ENCODE measurements at places on chromosomes 11 and 22.

- no peak for DNase-seq
Observed at GRCh38 chr11:72719551-72719950, 32.7 kb downstream of the ARAP1 start.

- no peak for DNase-seq
Observed at GRCh38 chr11:85652786-85653447, 5.2 kb downstream of the TMEM126A start.

- no peak for DNase-seq
Observed at GRCh38 chr22:50307890-50308596, 597 bp upstream of the PLXNB2 start.

DNA sequence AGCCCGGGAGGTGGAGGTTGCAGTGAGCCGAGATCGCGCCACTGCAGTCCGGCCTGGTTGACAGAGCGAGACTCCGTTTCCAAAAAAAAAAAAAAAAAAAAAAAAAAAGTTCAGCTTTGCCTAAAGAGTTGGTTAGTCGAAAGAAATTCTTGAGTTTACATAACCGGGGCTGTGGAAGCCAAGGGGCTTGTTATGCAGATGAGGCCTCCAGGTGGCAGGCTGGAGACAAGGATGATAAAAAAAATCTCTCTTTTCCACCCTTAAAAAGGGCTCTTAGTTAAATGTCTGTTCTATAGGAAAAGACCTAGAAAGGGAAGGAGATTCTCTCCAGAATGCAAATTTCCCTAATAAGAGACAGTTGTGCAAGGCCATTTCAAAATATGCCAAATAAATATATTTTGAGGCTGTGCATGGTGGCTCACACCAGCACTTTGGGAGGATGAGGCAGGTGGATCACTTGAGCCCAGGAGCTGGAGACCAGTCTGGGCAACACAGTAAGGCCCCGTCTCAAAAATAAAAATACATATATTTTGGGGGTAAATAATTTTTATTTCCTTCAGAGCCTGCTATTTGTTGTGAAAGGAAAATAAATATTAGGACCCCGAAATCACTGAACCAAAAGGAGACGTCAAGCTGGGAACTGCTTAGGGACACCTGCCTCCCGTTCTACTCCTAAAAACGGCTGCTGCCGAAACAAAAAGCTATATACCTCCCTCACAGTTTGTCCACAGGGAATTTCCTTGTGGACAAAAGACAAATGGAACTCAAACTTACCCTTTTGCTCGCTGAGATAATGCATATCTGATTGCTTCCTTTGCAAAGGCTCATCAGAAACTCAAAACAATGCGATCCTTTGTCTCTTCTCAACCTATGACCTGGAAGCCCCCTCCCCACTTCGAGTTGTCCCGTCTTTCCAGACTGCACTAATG, 2.4 kb upstream of the IFITM2 start:
- DNase-seq, result no peak

DNA sequence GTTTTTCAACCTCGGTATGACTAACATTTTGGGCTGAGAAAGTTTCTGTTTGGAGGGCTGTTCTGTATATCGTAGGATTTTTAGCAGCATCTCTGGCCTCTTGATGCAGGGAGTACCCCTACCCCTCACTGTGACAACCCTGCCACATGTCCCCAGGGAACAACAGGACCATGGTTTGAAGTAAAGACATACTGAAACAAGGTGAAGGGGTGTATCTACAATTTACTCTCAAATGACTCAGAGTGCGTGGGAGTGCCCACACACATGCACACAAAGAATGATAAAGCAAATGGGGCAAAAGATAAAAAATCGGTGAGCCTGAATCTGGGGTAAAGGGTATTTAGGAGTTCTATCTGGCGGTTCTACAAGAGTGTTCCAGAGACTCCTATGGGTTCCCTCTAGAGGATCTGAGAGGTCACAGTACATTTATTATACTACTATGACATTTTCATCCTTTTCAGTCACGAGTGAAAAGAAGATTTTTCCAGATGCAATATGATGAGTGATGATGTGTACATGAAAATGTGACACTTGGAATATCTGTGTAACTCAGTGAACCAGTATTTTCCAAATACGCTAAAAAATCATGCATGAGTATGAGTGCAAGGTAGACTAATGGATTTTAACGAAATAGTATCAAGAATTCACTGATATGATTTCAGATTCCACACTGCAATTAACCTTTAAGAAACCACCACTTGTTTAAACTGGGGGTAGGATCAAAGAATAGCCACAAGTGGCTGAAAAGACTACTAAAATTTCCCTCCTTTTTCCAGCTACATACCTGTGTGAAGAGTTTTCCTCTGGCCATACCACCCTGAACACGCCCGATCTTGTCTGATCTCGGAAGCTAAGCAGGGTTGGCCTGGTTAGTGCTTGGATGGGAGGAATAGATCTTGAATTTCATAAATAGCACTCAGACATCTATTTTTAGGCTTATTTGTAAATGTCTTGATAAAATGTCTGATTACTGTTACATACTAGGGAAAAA, 56.3 kb upstream of the YPEL1 start:
- DNase-seq, result no peak

DNA sequence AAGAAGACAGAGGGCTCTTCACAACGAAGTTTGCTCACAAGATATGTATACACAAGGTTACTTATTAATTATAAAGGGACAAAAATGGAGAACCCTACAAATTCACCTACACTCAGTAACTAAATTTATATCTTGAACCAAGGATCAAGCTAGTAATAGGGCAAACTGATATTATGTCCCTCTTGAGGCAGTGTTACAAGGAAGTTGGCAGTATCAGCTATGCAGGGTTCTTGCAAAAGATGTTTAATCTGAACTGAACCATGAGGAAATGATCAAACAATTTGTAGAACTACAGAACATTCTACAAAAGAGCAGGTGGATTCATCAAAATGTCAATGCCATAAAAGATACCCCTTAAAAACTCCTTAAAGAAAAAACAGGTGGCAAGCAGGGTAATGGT, 10.7 kb downstream of the CADM1 start:
- no peak for DNase-seq

GRCh38 chr11:80726236-80726635, 1285.4 kb upstream of the TENM4 start:
- DNase-seq, result no peak

DNA sequence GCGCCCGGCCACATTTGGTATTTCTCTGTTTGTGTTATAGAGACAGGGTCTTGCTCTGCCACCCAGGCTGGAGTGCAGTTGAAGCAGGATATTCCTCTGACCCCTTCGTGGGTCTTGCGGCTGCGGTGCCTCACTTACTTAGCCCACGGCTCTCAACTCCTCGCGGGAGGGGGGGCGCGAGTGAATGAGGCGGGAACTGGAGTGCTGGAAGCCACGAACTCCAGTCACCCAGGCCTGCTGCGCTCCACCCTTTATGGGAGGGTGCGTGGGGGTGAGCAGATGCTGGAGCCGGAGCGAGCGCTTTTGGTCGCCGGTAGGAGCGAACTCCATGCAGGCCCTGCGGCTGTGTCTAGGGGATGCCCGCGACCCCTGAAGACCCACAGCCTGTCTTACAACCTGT, 1.8 kb downstream of the C11orf54 start:
- DNase-seq, result no peak

- DNase-seq, result no peak
Observed at GRCh38 chr22:47401976-47402770, 639.7 kb downstream of the TBC1D22A start.

DNA sequence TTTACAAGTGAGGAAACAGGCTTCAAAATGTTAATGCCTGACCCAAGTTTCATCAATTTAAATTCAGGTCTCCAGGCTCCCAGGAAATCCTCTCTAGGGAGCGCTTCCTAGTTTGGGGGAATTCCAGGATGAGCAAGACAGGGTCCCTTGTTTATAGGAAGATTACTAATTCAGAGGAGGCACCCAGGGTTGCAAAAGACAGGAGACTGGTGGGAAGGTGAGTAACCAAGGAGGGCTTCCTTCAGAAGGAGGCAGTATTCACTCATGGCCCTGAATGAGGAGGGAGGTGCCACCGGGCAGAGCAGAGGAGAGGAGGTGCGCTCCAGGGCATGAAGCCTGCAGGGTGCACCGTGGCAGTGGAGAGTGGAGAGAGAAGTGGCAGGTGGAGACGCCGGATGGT, 1.6 kb downstream of the TMEM132A start:
- no peak for DNase-seq

DNA sequence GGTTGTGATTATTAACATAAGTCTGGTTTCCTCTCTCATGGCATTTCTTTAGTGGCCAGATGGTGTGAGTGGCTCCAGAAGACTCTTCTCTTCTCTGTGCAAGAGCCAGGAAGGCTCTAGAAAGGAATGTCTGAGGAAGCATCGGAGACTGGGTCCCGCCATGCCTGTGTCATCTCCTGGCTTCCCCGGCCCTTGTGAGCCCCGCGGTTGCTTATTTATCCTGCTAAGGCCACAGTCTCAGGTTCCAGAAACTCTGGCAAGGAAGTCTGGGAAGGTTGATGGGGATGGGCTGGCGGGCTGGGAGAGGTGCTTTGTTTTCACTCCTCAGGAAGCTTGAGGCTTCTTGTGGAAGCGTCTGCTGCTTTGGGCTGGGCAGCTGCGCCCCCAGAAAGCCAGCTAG, 18.9 kb downstream of the BCR start:
- no peak for DNase-seq

GRCh38 chr11:76655501-76656049, 15.0 kb downstream of the LRRC32 start:
- no peak for DNase-seq

DNA sequence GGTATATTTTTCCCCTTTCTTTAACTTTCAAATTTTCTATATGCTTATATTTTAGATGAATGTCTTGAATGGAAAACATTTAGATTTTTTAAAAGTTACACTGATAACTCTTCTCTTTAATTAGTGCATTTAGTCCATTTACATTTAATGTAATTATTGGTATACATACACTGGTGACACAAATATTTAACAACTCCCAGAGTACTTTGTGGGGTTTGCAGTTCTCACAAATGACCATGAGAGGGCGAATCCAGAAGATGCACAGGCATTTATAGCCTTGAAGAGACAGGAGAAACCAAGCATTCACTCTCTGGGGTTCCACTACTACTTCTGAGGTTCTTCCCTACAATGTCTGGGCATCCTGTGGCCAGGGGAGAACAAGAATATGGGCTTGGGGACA, 125.1 kb downstream of the TIMP3 start:
- no peak for DNase-seq

Measured in activated naive CD8-positive, alpha-beta T cell treated with anti-CD3 and anti-CD28 coated beads, Interleukin-2, amount 50 U/mL, for 16 hours (primary cell).